Smooth muscle cell of the brain vasculature (primary cell): ENCODE measurements at places on chromosomes 4 and X.

- DNase-seq: no peak
These were observed 126.1 kb downstream of the ARHGEF9 start for GRCh38 chrX:63658920-63659319.

GRCh38 chr4:127737295-127737694, 7.1 kb downstream of the SLC25A31 start:
- no peak for DNase-seq

DNA sequence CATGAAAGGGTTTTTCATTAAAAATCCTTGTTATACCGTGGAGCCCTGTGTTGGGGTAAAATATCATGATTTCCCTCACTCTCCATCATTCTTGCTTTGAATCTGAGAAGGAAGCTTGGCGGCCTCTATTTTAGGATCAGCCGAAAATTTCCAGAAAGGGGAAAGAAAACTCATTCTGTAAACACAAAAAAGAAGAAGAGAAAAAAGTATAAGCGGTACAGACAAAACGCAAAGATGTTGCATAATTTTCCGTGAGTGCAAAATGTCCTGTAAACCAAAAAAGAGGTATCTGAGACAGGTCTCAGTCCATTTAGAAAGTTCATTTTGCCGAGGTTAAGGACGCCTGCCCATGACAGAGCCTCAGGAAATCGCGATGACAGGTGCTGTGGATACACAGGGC, 5.3 kb downstream of the CSF2RA start:
- no peak for DNase-seq

DNA sequence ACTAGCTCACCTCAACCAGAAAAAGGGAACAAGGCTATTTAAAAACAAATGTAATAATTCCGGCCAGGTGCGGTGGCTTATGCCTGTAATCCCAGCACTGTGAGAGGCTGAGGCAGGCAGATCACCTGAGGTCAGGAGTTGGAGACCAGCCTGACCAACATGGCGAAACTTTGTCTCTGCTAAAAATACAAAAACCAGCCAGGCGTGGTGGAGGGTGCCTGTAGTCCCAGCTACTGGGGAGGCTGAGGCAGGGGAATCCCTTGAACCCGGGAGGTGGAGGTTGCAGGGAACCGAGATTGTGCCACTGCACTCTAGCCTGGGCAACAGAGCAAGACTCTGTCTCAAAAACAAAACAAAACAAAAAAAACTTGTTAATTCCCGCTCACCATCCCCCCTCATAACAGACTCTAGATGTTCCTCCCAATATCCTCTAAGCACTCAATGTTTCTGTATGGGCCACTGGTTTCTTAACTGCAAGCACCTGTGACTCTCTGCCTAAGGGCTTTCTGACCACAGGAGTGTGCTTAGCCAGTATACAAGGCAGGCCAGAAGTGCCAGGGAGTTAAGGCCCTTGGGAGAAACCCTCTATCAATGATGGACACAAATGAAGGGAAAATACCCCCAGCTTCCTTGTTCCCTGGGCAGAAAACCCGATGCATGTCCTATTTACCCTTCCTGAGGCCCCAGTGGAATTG, 21.0 kb upstream of the THOC2 start:
- no peak for DNase-seq
